ENCODE measurements at places on chromosomes 16 and 17.
A peak's percentile ranks its signal among the peaks of the same experiment; 100 is the strongest.

DNA sequence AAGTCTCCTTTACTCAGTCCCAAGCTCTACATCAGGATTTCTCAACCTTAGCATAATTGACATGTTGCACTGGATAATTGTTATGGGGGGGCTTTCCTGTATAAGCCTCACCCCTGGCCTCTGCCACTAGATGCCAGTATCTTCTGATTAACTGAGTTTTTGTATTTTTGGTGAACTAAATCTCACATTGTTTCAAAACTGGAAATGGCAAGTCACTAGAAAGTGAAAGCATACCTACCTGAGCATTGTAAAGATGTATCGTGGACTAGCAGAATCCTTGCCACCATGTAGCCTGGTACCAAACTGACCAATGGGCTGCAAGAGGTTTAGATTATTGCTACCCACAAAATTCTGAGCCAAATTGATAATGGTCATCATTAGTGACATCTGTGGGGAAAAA lies 15.0 kb downstream of the TOP2A start:
- no peak for DNase-seq

- DNase-seq, result peak; percentile 89
Measured at GRCh38 chr17:9959377-9959981, 54.4 kb upstream of the RCVRN start.

GRCh38 chr17:74433421-74434121 lies 1.7 kb downstream of the GPRC5C start:
- no peak for DNase-seq

- no peak for DNase-seq
Measured at GRCh38 chr17:33982909-33983308, 272.2 kb upstream of the CCL2 start.

DNA sequence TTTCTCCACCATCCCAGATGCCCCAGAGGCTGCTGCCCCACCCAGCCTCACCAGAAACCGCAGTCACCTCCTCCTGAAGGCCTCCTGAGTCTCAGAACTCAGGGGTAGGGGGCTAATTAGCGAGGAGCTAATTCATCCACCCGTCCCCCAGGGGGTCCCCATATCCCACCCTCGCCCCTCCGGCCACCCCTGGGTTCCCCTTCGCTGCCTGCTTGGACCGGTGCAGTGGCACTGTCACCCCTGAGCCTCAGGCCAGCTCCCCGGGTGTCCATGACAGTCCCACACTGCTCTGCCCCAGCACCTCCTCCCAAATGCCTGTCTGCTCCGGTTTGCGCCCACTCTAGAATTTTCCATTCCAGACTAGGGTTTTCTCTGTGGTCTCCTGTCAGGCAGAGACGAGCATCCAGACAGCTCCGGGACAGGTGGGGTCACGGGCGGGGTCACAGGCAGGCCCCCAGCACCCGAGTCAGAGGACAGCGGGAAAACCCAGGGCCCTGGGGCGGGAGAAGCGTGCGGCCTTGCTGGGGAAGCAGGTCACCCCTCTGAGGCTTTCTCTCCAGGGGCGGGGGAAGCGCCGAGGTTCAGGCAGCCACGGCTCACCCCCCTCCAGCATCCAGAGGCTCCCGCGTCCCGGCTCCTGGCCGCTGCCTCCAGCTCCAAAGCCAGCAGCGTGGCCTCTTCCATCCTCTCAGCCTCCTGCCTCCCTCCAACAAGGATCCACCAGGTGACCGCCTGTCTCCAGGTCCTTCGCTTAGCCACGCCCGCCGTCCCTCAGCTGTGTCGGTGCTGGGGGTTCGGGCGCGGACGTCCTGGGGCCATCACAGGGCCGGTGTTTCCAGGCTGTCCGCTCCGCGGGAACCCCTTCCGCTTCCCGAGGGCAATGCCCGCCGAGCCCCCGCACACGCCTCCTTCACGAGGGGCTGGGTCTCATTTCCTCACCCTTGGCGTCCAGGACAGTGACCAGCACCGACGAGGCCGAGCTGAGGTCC lies 3.1 kb upstream of the PERCC1 start:
- DNase-seq, result no peak

- DNase-seq, result no peak
Measured at GRCh38 chr17:40168262-40168832, 8.9 kb upstream of the RAPGEFL1 start.

DNA sequence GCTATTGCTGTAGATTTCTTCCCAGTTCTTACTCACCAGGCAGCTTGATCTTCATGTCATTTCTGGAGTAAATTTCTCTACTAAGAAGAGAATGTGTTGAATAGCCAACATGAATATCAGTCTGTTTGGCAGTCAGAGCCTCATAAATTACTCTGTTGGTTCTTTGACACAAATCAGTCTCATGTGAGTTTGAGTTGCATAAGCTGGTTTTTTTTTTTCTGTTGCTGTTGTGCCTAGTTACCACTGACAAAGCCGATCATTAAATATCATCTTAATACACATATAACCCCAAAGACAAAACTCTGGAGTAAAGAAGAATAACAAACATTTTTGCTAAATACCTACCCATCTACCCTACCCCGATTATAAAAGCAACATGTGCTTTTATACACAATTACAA lies 240.5 kb upstream of the KCNJ16 start:
- DNase-seq, result no peak

DNA sequence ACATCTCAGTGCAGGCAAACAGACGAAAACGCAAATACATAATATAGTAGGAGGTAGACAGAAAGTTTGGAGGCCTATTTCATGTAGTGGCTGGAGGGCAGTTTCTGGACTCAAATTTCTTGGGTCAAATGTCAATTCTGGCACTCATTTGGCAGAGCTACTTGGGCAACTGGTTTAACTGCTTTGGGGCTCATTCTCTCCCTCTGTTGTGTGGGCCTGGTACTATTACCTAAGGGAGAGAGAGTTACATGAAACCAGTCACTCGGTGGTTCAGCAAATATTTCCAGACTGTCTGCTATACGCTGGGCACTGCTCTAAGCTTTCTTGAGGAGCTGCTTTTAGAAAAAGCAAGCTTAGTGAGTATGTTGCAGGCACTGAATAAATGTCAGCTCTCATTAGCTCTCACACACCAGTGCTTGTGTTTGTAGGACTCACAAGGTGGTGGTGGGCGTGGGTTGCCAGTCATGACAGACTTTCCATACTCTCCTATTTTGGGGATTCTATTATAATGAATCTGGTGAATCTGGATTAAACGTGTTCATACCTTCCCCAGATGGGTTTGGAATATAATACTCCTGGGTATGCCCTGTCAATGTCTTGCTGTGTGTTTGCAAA lies 1.8 kb upstream of the SHISA9 start:
- DNase-seq, result no peak

GRCh38 chr17:4947411-4948165 lies 742 bp downstream of the PFN1 start:
- no peak for DNase-seq

- DNase-seq, result no peak
Measured at GRCh38 chr17:22268214-22268911, 576.0 kb downstream of the KCNJ18 start.

DNA sequence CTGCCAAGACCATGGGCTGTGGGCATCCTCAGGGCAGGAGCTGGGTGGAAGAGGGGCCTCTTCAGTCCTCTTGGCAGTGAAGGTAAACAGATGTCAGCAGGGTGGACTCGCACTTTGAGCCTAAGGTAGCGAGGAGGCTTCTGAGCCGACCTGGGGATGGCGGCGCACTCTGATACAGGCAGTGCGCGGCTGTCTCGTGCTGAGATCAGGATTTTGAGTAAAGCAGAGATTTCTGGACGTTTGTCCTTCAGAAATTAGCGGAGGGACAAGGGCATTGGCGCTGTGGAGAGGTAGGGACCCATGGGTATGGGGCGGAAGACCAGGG lies 6.8 kb downstream of the RAB40C start:
- DNase-seq, result no peak

GRCh38 chr17:64182325-64183012 lies 52.5 kb upstream of the ERN1 start:
- no peak for DNase-seq

GRCh38 chr17:81295676-81296381 lies 722 bp upstream of the SLC38A10 start:
- no peak for DNase-seq

- no peak for DNase-seq
Measured at GRCh38 chr16:73713778-73714495, 582.7 kb upstream of the PSMD7 start.

- DNase-seq, result no peak
Measured at GRCh38 chr17:10048629-10049350, 143.7 kb upstream of the RCVRN start.

- DNase-seq, result no peak
Measured at GRCh38 chr17:48814504-48814903, 2.5 kb downstream of the TTLL6 start.

DNA sequence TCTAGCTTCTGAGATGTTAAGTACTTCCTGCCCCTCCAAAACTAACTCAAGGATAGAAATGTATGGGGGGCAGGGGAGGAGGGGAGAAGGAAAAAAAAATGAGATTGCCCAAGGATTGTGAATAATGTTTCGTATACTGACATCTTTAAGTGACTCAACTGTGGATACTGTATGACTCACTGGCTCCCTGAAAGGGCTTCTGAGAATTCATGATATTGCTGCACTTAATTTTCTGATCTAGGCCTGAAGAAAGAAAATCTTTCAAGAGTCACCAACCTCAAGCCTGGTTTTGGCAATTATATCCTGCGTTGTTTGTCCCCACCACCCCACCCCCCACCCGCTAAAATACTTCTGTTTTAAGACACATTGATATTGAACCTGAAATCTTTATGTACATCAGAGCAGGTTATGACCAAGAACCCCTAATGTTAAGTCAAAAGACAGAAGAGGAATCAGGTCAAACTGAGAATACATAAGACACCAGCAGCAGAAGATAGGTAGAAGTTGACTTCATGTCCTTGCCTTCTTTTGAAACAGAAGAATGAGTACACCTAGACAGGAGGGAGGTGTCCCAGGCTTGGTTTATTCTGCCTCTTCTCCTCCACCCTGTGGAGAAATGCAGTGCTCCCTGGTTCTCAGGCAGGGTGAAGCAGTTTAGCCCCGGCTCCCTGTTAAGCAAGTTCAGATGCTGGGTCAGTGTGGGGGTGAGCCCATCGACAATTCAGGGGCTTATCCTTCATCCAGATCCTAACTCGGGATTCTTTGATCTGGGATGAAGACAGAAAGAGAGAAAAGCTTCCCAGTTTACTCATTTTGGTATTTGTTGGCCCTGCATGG lies 3.3 kb upstream of the FBXL20 start:
- DNase-seq, result no peak

DNA sequence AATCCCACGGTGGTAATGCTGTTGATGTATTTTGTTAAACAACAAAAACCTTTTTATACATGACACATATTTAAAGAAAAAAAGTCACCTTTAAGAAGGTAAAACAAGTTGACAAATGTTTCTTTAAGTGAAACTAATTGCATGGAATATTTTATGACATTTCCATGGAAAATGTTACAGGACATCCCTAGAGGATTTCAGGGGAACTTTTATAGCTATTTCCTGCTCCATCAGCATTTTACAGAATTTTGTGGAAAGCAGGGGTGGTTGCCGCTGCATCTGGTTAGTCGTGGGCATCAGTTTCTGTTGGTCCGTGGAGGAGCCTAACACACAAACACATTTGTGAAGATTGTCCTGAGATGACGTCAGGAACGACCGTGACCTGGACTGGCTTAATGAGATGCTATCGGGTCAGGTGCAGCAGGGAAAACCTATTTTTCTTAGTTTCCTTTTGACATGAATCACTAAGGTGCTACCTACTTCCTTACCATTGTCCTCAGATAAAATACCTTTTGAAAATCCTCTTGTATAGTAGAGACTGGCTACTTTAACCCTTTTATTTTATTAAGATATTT lies 305.1 kb downstream of the MAP2K6 start:
- DNase-seq, result no peak

GRCh38 chr17:60598001-60598736 lies 1.8 kb upstream of the PPM1D start:
- no peak for DNase-seq
